Suppressor macrophage treated with lipopolysaccharide for 1 hour (primary cell): ENCODE measurements at places on chromosomes 1 and 21.

DNA sequence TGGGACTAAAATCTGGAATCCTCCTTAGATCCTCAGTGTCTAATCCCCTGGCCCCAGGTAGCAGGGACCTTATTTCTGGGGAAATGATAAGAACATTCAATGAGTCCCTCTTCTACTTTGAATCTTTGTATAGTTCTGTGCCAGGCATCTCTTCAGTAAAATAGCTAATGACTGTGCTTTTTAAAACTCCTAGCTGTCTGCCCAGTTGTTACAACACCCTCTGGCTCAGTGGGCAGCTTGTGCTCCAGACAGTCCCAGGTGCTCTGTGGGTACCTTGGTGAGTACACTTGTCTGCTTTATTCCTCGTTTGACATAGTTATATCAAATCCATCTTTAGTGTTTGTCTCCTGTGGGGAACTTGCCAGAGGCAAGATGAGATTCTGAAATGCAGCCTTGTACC, 18.0 kb downstream of the TGFB2 start:
- DNase-seq, result no peak

GRCh38 chr1:1839311-1839965, 51.4 kb downstream of the GNB1 start:
- DNase-seq, result no peak

- peak; percentile 52 for DNase-seq
Measured at GRCh38 chr1:41876576-41877445, 41.9 kb downstream of the HIVEP3 start.

DNA sequence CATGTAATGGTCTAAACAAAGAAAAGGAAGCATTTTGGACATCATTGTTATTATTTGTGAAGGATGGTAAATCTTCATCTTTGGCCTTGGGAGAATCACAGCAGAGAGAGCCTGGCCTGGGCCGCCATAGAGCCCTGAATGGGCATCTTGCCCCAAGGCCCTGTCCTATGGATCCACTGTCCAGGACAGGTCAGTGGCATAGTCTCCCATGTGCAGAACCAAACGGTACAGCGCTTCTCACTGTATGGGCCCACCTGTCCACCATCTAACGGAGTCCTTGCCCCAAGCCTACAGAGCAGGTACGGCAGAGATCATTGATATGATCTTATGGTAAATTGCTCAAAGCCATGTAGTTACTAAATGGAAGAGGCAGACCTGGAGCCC, 185.7 kb downstream of the FOXD2 start:
- no peak for DNase-seq

- no peak for DNase-seq
Measured at GRCh38 chr21:36369064-36369685, 16.0 kb upstream of the CHAF1B start.

- no peak for DNase-seq
Measured at GRCh38 chr1:118254001-118254400, 69.0 kb upstream of the SPAG17 start.

- no peak for DNase-seq
Measured at GRCh38 chr1:56229186-56229585, 350.2 kb downstream of the PLPP3 start.

DNA sequence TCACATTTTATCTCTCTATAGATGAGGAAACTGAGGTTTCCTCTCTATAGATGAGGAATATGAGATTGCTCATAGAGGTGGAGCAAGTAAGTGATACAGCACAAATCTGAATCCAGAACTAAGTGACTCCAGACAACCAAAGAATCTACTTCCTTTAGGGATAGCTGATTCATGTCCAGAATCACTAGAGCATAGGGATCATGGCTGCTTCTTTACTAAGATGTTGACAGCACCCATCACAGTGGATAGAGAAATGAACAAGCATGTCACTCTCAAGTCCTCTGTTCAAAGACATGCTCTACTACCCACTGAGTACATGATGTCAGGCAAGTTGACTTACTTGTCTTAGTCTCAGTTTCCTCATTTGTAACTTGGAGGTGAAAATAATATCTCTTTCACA, 116.1 kb upstream of the SPATA6 start:
- no peak for DNase-seq

- peak; percentile 33 for DNase-seq
Measured at GRCh38 chr1:15579683-15580047, 5.2 kb downstream of the AGMAT start.

- peak; percentile 61 for DNase-seq
Measured at GRCh38 chr1:236393681-236394481, at the start of gene EDARADD. TSS of gene EDARADD (plus strand) at chr1:236394286. CDS start at chr1:236394445, 159 bp downstream.

- DNase-seq, result no peak
Measured at GRCh38 chr1:53163291-53163768, 20.9 kb upstream of the SLC1A7 start.
